Esophagus mucosa (tissue), 1 donor: ENCODE measurements at places on chromosomes 2 and 18. TPM values are rescaled to one million over a fixed set of nuclear protein-coding genes. Genes with fewer than 3 reads are reported as not detected.

The OR6B2 gene
- total RNA-seq, result not detected

The SYT4 gene
- not detected for total RNA-seq

The KIAA2012 gene
- not detected for total RNA-seq

The ELOA2 gene
- total RNA-seq, result not detected

The TMEM37 gene
- total RNA-seq, result 6.0 TPM

The GKN1 gene
- not detected for total RNA-seq

The UGT1A6 gene
- total RNA-seq, result 11.2 TPM

The CCDC74A gene
- total RNA-seq, result 1.4 TPM

The SULT1C2 gene
- not detected for total RNA-seq

The CNNM4 gene
- 9.3 TPM for total RNA-seq

The KCNK3 gene
- 0.44 TPM for total RNA-seq

The TRABD2A gene
- total RNA-seq, result 0.24 TPM

The FAHD2B gene
- 5.6 TPM for total RNA-seq

The PPIL3 gene
- total RNA-seq, result 22.3 TPM

The INPP5D gene
- 6.2 TPM for total RNA-seq

The FLACC1 gene
- 0.56 TPM for total RNA-seq

The IL1B gene
- 4.1 TPM for total RNA-seq

The TSPYL6 gene
- total RNA-seq, result not detected

The ANKRD36 gene
- 8.1 TPM for total RNA-seq

The ABCG8 gene
- total RNA-seq, result not detected

The SPEG gene
- total RNA-seq, result 3.8 TPM

The REG1A gene
- total RNA-seq, result not detected

The HSPD1 gene
- total RNA-seq, result 127 TPM

The ARL6IP6 gene
- total RNA-seq, result 15.9 TPM

The GNLY gene
- total RNA-seq, result 0.44 TPM

The LAMA1 gene
- total RNA-seq, result 5.5 TPM

The HOXD3 gene
- 0.52 TPM for total RNA-seq

The CHRNG gene
- total RNA-seq, result not detected

The SPP2 gene
- total RNA-seq, result not detected

The SRSF7 gene
- 96.2 TPM for total RNA-seq

The GALR1 gene
- total RNA-seq, result not detected

The SIGLEC15 gene
- not detected for total RNA-seq
